Activated CD4-positive, alpha-beta memory T cell treated with anti-CD3 and anti-CD28 coated beads for 36 hours (primary cell): ENCODE measurements at places on chromosomes 13 and 19. TPM values are rescaled to one million over a fixed set of nuclear protein-coding genes. Genes with fewer than 3 reads are reported as not detected.

DNA sequence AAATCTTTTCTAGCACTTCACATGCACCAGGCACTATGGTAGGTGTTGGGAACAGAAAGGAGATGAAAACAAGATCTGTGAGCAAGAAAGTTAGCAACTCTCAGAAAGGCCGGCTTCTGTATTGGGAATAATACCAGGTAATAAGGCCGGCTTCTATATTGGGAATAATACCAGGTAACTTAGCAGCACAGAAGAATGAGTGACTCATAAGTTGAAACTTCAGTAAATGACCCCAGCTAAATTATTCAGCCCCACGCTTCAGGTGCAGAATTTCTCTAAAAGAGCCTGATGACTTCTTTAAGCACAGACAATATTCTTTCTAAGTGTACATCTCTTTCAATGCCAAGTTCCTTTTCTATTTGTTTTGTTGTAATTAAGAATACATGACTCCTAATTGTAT lies 151.3 kb downstream of the MYO16 start:
- no peak for DNase-seq

- DNase-seq: peak; percentile 60
These were observed 41.3 kb downstream of the FLT3 start for GRCh38 chr13:28058866-28059613.

DNA sequence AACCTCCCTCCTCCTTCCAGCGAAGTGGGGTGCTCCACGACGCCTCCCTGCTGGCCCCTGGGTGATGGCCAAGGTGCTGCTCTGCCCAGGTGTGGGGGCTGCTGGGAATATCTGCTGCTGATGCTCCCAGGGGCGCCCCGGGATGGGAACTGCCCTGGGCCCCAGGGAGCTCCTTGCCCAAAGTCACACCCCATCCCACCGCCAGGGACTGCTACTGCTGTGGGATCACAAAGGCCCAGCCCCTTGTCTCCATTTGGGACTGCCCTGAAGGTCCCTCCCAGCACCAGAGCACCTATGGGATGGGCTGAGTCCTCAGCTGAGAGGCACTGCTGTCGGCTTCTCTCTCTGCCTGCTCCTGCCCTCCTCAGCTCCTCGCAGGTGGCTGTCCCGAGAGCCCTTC lies 19.0 kb downstream of the CHST8 start:
- no peak for DNase-seq

DNA sequence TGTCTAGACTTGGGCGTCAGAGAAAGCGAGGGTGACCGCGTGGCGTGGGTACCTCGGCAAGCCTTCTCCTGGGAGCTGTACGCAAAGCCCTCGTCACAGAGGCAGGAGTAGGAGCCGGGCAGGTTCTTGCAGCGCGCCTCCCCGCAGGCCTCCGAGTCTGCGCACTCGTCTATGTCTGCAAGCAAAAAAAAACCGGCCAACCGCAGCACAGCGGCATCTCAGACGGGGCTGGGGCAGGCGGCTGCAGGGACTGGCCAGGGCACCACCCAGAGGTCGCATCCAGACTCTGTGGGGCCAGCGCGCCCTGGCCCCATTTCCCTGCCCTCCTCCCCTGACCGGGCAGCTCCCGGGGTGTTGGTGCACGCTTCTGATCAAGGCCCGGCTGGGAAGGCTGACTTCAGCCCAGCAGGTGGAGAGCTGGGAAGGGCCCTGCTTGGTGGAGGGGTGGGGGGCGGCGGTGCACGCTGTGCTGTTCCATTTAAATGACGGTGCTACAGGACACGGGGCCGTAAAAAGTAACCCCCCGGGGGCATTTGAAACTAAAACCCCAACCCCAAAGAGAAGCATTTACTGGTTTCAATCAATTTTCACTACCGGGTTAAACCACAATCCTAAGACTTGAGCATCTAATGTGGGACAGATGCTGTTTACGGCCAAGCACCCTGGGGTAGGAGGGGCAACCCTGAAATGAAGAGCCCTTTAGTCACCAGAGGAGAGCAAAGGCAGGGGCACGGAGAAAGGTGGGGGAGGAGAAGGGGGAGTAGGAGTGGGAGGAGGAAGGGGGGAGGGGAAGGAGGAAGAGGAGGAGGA lies 28.2 kb downstream of the GAS6 start:
- no peak for DNase-seq

- DNase-seq: no peak
These were observed 536 bp downstream of the PRSS57 start for GRCh38 chr19:694481-695351.

Gene LRRC4B
- total RNA-seq: not detected

Gene CAPN12
- total RNA-seq: 7.1 TPM

GRCh38 chr13:90184355-90184754 lies 1163.1 kb upstream of the MIR17HG start:
- DNase-seq: no peak

- no peak for DNase-seq
These were observed 6.4 kb upstream of the TBXA2R start for GRCh38 chr19:3612901-3613741.

Gene CEACAM7
- total RNA-seq: not detected

Gene PSPN
- total RNA-seq: 1.6 TPM

Gene SAE1
- 157 TPM for total RNA-seq

- no peak for DNase-seq
These were observed 13.2 kb upstream of the AKAP11 start for GRCh38 chr13:42258747-42259146.

Gene CRX
- total RNA-seq: not detected

GRCh38 chr19:48921721-48922500 lies 11.6 kb upstream of the DHDH start:
- no peak for DNase-seq

Gene LYPD3
- total RNA-seq: 2.3 TPM

GRCh38 chr13:35345992-35346391 lies 130.5 kb downstream of the MAB21L1 start:
- no peak for DNase-seq

Gene SOX1
- not detected for total RNA-seq
